ENCODE measurements at places on chromosomes 12 and 14.

DNA sequence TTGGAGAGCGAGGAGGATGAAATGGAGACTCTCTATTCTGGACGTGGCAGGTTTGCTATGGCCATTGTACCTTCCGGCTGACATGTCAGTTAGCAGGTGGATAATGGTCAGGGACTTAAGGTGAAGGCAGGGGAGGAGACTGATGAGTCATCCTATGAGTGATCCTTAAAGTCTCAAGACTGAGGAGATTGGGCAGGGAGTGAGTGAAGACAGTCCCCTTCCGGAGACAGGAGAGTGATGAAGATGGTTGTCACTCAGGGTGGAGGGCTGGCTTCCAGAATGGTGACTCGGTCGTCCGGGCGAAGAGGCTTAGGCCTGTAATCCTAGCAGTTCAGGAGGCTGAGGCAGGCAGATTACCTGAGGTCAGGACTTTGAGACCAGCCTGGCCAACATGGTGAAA, 49.8 kb upstream of the CCDC63 start:
- no peak for DNase-seq

- DNase-seq: no peak
Observed at GRCh38 chr12:68425998-68426397, 93.8 kb upstream of the MDM1 start.

- no peak for DNase-seq
Observed at GRCh38 chr14:58638231-58639197, 752 bp downstream of the DACT1 start.

DNA sequence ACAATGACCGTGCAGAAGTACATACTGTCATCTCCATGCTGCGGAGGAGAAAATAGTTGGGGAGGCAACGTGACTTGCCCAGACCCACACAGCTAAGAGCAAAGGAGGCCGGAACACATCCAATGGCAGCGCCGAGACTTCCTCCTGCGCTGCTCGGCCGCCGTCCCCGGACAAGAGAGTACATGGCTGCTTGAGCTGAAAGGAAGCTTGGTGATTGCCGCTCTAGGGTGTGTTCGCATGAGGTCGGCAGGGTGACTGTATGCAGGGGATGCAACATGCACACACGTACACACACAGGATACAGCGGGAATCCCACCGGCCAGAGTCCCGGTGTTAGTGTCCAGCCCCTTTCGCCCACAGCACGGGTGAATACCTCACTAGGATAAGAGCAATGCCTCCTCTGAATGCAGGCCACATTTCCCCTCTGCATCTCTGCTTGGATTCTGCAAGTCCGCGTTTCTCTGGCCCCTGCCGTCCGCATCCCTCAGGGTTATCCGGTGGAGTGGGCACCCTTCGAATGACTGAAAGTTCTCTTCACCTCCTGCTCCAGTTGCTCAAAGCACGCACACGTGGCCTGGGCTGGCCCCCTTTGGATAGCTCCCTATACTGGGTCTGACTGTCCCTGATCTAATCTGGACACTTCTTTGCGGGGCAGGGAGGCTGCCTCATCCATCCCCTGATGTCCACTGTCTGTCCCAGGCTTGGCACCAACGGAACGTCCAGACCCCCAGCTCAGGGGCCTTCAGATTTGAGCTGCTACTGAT, 78.8 kb downstream of the GSC start:
- no peak for DNase-seq

- no peak for DNase-seq
Observed at GRCh38 chr14:105326891-105327694, 12.5 kb downstream of the PACS2 start.

DNA sequence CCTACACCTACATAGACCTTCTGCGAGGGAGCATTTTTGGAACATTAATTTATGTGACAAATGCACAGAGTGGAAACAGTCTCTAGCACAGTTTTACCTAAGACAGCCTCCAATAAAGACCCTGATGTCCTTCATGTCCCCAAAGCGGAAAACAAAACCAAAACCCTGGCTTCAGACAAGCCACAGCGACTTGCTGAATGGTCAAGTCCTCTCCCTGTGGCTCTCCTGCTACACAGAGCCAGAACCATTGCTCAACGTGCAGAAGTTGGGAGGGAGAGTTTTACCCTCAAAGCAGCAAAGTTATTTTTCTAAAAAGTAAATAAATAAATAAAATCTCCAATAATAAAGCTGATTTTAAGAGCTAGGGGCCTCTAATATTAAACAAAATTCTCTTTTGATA, 135.0 kb upstream of the TMEM132C start:
- DNase-seq: no peak

- no peak for DNase-seq
Observed at GRCh38 chr12:132249689-132250478, 79.5 kb downstream of the GALNT9 start.

DNA sequence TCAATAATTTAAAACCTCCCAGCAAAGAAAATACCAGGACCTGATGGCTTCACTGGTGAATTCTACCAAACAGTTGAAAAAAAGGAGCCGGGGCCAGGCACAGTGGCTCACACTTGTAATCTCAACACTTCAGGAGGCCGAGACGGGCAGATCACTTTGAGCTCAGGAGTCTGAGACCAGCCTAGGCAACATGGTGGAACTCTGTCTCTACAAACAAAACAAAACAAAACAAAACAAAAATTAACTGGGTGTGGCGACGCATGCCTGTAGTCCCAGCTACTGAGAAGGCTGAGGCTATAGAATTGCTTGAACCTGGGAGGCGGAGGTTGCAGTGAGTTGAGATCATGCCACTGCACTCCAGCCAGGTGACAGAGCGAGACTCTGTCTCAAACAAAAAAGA, 13.7 kb upstream of the TROAP start:
- DNase-seq: no peak

DNA sequence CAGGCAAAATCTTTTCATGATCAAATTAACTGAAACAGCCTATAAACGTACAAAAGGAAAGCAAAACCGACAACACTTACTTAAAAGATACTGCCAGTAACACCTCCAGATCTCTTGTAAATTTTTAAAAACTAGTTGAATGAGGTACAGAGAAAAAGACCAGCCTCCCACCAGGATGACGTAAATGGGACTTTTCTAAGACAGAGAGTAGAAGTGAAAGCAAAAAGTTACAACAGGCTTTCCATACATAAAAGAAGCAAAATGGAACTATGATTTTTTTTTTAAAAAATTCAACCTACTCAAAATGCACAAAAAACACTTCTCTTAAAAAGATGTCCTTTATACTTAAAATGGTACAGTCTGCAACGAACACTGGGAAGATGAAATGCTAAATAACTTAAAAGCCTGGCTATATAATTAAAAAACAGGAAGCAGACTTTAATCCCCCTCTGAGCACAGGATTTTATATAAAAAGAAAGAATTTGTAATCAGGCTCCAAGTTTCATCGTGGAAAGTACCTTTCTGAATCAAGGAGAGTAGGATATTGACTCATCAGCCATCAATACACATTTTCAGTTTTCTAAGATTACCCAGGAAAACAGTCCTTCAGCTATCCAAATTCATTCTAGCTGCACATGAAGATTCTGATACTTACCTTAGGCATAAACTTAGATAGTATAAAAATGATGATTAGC, 14.2 kb upstream of the MYO1A start:
- DNase-seq: no peak

- DNase-seq: no peak
Observed at GRCh38 chr14:44989497-44990440, 27.8 kb downstream of the TOGARAM1 start.

DNA sequence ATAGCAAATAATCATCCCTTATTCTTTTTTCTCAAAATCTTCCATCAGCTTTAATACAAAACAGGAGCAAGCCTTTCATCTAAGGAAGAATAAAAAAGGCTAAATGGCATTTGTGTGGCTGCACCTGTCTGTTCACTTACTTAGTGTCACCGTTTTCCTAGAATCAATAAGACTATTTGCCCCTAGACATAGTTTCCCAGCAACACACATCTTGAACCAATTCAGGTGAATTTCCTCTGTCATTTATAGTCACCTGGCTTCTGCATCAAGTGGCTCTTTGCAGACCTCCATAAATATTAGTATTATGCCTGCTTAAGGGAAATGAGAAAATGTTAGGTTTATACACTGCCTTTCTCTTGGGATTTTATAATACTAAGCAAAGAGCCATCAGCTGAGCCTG, 17.4 kb upstream of the GCH1 start:
- no peak for DNase-seq

DNA sequence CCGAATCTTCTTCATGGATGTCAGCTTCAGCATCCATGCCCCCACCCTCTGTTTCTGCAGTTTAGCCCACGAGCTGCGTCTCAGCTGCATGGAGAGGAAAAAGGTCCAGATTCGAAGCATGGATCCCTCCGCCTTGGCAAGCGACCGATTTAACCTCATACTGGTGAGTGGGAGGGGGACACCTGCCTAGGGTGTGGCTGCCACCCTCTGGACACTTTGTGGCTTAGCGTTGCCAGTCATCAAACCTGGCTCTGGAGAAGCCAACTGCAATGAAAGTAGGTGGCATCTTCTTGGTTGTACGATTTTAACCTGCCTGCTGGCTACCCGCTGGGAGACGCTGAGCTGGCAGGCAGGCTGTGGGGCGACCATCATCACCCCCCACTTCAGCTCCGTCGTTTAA, 16.7 kb downstream of the DCAF4 start:
- DNase-seq: no peak

- DNase-seq: no peak
Observed at GRCh38 chr14:36438883-36439282, 81.1 kb downstream of the NKX2-1 start.

GRCh38 chr12:55972042-55972441, 1.8 kb upstream of the RAB5B start:
- no peak for DNase-seq

GRCh38 chr12:76186131-76186906, 101.8 kb upstream of the NAP1L1 start:
- no peak for DNase-seq

DNA sequence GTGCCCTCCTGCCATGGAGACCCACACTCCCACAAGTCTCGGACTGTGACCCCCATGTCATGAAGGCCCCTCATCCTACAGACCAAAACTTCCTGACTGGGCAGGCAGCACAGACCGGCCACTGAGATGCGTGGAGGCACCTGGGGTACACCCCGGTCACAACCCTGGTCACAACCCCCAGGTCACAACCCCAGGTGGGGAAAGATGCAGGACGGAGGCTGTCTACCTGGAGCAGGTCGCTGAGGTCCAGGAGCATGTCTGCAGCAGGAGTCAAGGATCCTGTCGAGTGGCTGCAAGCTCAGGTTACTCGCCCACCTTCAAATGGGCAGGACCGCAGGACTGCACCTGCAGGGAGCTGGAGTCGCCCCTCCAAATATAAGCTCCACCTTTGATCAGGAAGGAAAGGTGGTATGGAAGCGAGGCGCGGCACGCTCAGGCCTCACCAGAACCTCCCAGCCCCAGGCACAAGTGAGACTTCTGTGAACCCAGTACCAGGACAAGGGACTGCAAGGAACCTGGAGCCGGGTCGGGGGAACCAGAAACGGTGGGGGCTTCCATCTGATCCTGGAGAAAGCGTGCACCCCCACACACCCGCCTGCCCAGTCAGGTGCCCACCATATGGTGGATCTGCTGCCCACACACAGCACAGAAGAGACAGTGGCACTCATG, 8.1 kb downstream of the BTBD6 start:
- no peak for DNase-seq

DNA sequence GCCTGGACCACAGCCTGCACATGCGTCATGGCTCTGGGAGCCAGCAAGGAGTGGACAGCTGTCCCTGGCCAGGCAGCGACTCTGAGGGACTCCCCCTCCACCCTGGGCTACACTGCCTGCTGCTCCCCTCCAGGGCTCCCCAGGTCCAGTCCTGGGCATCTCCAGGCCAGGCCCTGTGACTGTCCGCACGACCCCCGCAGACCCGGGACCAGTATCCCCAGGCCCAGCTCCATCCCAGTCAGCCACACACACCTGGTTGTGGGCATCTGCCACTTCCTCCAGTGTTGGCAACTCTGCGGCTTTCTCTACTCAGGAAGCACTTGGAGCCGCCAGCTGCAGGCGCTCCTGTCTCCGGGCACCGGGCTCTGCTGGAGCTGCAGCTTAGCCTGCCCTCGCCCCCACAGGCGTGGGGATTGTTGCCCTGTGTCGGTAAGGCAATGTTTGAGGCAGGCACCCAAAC, 2.4 kb downstream of the ULK1 start:
- no peak for DNase-seq

GRCh38 chr14:101776344-101776743, 14.8 kb downstream of the PPP2R5C start:
- no peak for DNase-seq

- DNase-seq: no peak
Observed at GRCh38 chr14:25090716-25091454, 40.9 kb upstream of the STXBP6 start.

- DNase-seq: no peak
Observed at GRCh38 chr12:87814625-87815024, 214.6 kb downstream of the C12orf50 start.

GRCh38 chr14:94449930-94450329, 2.7 kb downstream of the SERPINA11 start:
- DNase-seq: no peak

DNA sequence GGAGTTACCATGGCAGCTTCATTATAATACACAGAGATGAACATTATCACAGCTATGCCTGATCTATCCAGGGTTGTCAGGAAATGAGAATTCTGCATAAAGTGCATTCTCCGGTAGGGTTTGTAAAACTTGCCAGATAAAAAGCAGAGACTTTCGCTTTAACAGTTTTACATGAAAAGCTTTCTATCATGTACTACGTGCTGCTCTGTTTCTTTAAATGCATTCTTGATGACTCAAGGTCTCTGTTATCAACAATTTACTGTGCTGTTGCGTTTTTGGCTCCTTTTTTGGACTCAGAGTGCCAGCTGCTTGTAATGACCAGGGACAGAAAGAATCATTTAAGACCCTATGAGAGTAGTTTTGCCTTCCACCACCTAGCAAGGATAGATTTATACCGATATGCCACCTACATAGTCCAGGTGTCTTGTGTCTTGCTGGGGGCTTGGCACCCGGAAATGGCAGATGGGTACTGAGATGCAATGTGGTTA, 371.2 kb downstream of the BTG1 start:
- no peak for DNase-seq

GRCh38 chr12:123242116-123242904, 9.1 kb downstream of the MTRFR start:
- no peak for DNase-seq

- DNase-seq: no peak
Observed at GRCh38 chr14:61065656-61066055, 84.6 kb downstream of the SLC38A6 start.

GRCh38 chr14:70289138-70289537, 70.3 kb downstream of the COX16 start:
- no peak for DNase-seq

GRCh38 chr12:57838594-57839302, 7.8 kb downstream of the CTDSP2 start:
- DNase-seq: no peak

- DNase-seq: no peak
Observed at GRCh38 chr12:127531542-127531941, 735.4 kb upstream of the TMEM132C start.

Data from stimulated activated CD8-positive, alpha-beta memory T cell treated with anti-CD3 and anti-CD28 coated beads, Interleukin-2, amount 100 ng/mL, for 1 hour (primary cell).